ENCODE measurements at places on chromosomes 13 and 19.

DNA sequence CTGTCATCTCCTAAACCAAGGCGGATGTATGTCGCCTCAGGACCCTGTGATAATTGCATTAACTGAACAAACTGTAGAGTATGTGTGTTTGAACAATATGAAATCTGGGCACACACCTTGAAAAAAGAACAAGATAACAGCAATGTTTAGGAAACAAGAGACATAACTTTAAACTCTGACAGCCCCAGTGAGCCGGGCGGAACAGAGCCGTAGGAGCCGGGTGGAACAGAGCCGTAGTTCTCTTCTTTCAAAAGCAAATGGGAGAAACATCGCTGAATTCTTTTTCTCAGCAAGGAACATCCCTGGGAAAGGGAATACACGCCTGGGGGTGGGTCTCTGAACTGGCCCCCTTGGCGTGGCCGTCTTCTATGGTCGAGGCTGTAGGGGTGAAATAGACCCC, 31.8 kb upstream of the ZNF675 start:
- DNase-seq, result no peak

DNA sequence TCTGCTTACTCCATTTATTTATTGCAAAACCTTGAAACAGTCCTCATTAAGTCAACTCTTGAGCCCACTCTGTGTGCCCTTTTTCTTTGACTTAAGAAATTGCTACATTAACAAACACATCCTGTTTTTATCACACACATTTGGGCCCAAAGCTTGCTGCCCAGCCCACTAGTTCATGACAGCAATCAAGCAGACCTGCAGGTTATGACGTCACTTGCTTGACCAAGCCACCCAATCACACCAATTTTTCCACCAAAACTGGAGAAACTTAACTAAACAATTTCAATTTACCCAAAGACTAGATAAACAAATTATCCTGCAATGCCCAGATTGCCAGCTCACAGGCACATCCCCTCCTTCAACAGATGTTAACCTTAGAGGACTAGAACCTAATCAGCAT, 120.7 kb downstream of the ZNF429 start:
- DNase-seq, result no peak

DNA sequence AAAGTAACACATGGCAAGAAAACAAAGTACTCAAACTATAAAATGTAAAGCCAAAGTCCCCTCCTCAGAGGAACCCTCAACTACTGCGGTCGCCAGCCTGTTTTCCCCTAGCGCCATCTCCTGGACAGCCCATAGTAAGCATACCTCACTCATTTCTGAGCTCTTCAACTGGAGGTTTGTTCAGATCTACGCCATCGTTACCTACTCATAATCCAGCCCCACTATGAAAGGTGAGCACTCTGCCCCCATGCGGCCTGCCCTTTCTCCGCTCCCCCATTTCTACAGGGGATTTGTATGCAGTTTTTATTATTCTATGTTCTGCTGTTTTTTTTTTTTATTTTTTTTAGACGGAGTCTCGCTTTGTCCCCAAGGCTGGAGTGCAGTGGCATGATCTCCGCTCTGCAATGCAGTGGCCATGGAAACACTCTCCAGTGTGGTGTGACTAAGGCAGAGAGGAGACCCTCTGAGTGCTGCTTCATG, 26.2 kb downstream of the OPA3 start:
- DNase-seq, result peak; percentile 75

DNA sequence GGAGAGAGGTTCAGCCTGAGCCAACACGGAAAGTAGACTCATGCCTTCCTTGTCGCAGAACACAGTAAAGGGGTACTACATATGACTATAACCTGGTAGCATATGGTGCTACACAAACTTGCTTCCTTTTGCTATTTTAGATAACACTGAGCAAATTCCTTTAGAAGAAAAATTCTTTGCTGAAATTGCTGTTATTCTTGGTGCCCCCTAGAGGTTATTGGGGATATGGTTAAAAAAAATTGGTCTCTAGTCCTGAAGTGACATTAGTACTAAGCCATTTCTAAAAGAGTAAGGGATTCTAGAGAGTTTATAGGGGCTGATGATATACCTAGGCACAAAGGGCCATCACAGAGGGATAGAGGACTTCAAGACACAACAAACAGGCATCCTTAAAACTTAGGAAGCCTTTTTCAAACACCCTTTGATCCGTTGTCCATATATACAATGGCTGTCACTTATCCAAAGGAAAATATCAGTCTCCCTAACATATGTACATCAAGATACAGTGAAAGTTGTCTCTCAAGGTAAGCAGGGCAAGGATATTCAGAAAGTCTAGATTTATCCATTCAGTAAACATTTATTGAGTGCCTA, 13.9 kb upstream of the HS6ST3 start:
- DNase-seq, result no peak

- DNase-seq, result no peak
Observed at GRCh38 chr13:83327091-83327490, 555.2 kb downstream of the SLITRK1 start.

- no peak for DNase-seq
Observed at GRCh38 chr13:22189176-22190048, 518.5 kb downstream of the FGF9 start.

DNA sequence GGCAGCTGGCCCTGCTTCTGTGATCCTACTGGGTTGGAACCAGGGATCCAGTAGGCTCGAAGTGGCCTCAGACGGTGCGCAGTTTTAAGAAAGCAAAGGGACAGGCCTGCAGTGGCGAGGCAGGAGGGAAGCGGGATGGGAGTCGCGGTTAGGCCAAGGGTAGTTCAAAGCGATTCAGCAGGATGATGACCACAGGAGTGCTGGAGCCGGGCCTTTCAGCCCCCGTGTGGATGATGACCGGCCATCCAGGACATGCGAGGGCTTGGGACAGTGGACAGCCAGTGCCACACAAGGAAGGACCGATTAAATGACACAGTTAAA, 854 bp downstream of the RNASEH2B start:
- no peak for DNase-seq

DNA sequence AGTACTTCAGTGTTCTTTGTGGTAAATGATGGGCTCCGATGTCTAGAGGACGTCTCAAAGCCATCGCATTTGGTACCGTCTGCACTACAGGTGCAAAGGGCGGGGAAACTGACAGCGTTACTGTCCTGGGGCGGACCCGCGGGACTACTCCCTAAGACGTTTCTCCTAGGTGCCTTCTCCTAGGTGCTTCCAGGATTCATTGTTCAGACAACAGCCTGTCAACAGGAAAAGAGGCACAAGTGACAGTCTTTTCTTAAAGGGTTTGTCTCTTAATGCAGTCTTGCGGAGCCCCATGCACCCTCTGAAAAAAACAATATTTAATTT, 1.4 kb downstream of the SERTM1 start:
- DNase-seq, result no peak

DNA sequence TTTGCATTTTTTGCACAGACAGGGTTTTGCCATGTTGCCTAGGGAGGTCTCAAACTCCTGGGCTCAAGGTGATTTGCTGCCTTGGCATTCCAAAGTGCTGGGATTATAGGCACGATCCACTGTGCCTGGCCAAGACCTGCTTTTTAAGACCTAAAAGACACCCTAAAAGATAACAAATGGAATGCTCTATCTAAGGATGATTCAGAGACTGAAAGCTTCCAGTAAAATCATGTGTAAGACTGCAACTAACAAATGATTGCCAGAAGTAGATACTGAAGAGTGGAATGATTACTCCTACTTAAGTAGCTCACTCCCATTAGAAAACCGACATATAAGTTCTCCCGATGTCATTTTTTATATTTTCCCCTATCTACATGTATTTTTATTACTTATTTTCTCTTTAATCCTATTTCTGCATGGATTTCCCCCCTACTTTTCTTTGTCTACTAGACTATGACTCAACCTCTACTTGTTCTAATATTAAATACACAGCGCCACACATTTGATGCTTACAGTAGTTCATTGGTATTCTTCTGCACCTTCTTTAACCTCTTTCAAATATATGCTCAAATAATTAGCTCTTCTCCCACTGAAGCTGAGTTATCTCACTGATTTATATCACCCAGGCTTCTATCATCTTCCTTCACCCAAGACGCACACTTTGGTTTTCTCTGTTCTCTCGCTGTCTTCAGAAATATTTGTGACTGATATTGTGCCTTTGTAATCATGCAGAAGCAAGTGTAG, 32.2 kb upstream of the KLF12 start:
- DNase-seq, result no peak

- no peak for DNase-seq
Observed at GRCh38 chr13:42283574-42283973, 11.6 kb downstream of the AKAP11 start.

GRCh38 chr13:77698201-77699058, 943 bp downstream of the SLAIN1 start:
- peak; percentile 53 for DNase-seq

GRCh38 chr13:112807653-112808376, 118.0 kb downstream of the ATP11A start:
- DNase-seq, result no peak

DNA sequence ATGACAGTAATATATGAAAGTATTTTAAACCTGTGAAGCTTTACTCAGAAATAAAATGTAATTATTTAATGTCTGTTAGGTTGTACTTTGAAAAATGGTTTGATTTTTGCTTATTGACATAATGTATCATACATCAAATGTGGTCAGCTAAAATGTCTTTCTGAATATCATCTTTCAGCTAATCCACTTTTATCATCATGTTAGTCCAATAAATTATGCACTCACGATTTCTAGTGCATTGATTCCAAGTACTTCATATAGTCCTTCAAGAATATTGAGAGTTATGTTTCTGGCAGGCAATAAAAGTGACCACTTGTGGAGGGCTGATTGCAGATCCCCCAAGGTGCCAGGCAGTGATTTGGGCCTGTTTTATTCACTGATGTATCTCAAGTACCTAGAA, 1204.1 kb downstream of the OLFM4 start:
- no peak for DNase-seq

- peak; percentile 50 for DNase-seq
Observed at GRCh38 chr19:3479177-3479833, 1.0 kb downstream of the SMIM24 start.

DNA sequence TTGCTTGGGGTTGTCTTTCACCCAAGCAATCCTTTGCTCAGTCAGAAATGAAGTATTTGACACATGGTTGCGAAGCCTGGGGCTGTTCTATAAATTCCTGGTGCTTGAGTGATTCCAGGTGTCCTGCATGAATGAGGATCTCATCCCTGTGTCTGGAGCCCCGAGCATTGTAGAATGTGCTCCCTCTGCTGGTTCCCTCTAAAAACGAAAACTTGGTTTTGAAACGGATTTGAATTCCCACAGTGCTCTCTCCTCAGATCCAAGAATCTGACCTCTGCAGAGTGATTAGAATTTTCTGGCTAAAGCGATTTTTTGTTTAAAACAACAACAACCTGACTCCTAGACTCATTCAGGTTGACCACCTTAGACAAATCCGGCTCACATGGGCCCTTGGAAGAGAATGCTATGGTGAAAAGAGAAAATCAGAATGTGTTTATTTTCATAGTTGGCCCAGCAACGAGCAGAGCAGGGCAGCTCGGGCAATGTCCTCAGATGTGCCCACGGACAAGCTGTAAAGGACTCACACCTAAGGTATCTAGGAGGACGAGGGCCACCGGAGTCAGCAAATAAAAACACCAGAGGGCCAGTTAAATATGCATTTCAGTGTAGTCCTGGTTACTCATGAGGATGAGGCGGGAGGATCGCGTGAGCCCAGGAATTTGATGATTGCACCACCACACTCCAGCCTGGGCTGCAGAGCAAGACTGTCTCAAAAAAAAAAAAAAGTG, 8.7 kb upstream of the ATP12A start:
- DNase-seq, result peak; percentile 43

DNA sequence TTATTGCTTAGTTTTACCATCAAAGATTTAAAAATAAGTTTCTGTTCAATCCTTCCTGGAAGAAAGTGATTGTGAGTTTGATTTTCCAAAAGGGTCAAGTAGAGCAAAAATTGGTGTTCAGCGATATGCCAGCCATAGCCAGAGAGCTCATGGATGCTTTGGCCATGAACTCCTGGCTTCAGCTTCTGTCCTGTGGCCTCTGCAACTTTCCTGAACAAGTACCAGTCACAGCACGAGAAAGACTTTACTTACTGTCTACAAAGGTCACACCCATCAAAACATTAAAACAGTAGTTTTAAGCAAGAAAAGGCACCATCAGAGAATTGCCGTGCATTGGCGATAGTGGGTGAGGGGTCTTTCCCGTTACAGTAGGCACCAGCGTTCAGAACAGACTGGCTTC, 753.0 kb upstream of the SGCG start:
- no peak for DNase-seq

DNA sequence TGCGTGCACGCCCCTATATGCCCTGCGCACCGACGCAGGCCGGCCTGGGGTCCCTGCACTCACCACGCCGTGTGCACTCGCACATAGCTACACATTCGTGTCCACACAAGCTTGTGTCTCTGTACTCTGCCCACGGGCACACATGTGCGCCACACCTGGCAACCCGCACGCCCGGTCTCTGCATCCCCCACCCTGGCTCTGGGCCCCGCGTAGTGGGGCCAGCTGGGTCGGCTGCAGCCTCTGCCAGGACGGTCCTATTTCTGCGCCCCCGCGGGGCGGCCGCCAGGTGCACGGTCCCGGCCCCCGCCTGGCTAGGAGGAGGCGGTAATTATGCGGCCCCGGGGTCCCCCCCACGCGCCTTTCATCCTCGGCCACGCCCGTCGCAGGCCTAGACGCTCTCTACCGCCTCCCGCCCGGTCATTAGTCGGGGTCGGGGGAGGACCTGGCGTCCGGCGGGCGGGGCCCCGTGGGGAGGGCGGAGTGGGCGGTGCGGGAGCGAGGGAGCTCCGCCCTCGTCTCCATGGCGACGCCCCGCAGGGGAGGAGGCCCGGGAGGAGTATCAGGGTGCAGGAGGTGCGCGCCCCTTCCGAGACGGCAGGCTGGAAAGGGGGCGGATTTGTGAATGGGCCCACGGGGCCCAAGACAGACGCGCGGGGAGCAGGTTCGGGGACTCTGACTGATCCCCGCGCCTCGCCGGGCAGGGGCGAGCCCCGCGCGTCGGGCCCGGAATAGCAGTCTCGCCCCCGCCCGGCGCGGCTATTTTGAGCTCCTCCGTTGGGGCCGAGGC, 2.8 kb upstream of the CIRBP start:
- peak; percentile 90 for DNase-seq

DNA sequence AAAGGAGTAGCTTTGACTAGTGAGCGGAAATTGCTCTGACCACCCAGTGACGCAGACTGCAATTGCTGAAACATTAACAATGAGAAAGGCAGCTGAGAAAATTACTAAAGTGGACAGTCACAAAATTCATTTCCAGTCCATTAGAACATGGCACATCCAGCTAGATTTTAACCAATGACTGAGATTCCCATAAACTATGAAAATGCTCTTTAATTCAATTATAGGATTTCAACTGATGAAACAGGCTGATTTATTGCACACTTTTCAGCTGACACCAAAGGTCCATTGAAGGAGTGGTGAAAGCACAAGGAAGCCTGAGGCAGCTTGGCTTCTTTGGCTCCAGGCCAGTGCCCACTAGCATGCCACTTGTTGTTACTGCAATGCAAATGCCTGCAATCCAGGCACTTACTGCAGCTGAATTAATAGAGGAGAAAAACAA, 933.4 kb downstream of the SLITRK6 start:
- no peak for DNase-seq

GRCh38 chr13:35016362-35017112, 74.5 kb downstream of the NBEA start:
- DNase-seq, result no peak

GRCh38 chr19:5804516-5805461, at the start of gene NRTN:
TSS of gene NRTN (plus strand) at chr19:5805067. CDS start at chr19:5824166, 19,099 bp downstream.
- peak; percentile 33 for DNase-seq
